ENCODE measurements at places on chromosomes 3 and 15. TPM values are rescaled to one million over a fixed set of nuclear protein-coding genes. Genes with fewer than 3 reads are reported as not detected.

SAMMSON gene
- not detected for total RNA-seq

ST3GAL6 gene
- 5.2 TPM for total RNA-seq

GOLGA6L7 gene
- total RNA-seq = not detected

CYP1A2 gene
- total RNA-seq = not detected

MESP1 gene
- under 0.01 TPM for total RNA-seq

ZBED2 gene
- not detected for total RNA-seq

FES gene
- total RNA-seq = 26.1 TPM

HTR3E gene
- total RNA-seq = not detected

DUOX1 gene
- not detected for total RNA-seq

STRIT1 gene
- not detected for total RNA-seq

CELF6 gene
- not detected for total RNA-seq

- no peak for DNase-seq
These were observed 3.2 kb upstream of the SLC4A7 start for GRCh38 chr3:27487383-27487782.

DNA sequence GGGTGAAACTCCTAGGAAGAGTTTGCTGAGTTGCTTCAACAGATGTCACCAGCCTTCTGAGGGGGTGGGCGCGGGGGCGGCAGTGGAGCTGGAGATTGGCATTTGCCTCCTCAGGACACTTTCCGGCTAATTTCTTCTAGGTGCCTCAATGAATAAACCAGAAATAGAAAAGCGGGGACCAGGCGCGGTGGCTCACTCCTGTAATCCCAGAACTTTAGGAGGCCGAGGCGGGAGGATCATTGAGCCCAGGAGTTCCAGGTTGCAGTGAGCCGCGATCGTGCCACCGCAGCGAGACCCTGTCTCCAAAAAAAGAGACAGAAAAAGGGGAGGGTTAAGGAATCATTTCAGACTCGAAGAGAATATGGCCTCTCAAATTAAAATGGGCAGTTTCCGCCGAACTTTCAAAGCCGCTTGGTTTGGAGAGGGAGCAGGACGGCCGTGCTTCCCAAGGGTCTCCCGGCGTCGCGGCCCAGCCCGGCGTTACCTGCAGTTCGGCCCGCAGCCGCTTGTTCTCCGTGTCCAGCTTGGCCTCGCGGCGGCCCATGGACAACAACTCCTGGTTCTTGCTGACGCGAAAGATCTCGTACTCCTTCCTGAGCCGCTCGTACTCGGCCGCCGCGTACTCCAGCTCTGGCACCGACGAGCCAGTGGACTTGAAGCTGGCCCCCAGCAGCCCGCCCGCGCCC is 587 bp downstream of the NPHP3 start:
- peak; percentile 71 for DNase-seq

- DNase-seq = no peak
These were observed 640.8 kb downstream of the TUSC7 start for GRCh38 chr3:117350371-117350770.

DNA sequence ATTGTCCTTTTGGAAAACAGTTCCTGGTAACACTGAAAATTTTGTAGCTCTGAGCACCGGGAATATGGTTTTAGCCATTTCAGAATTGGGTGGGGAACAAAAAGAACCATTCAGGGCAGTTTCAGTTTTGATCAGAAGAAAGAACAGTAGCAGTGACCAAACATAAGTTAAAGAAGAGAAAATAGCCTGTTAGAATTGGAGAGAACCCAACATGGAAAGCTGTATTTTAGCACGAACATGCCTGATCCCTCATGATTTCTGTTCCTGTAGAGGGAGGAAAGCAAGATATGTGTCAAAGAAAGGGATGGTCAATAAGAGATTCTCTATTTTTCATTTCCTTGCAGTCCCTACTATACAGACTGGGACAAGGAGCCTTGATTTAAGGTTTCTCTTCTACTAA is 119.9 kb downstream of the ALDH1A2 start:
- no peak for DNase-seq

- no peak for DNase-seq
These were observed 24.5 kb upstream of the BFSP2 start for GRCh38 chr3:133375403-133375745.

- DNase-seq = no peak
These were observed 68.2 kb downstream of the EDEM1 start for GRCh38 chr3:5255404-5256344.

DNA sequence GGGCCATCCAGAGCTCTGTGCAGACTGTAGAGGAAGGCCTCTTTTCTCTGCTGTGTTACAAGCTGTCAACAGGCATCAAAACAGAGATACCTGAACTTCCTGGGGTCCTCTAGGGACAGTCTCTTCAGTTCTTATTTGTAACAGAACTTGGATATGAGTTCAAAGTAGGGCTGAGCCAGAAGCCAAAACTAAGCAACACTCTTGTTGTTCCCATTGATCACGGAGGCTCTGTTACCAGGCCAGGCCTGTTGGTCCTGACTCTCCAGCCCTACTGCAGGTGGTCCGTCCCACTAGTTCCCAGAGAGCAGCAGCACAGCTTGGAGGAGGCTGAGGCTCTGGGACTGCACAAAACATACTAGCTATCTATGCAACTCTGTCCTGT is 13.1 kb upstream of the AHSG start:
- DNase-seq = no peak

GRCh38 chr3:159169828-159170227 is 368.0 kb downstream of the MFSD1 start:
- peak; percentile 85 for DNase-seq

DNA sequence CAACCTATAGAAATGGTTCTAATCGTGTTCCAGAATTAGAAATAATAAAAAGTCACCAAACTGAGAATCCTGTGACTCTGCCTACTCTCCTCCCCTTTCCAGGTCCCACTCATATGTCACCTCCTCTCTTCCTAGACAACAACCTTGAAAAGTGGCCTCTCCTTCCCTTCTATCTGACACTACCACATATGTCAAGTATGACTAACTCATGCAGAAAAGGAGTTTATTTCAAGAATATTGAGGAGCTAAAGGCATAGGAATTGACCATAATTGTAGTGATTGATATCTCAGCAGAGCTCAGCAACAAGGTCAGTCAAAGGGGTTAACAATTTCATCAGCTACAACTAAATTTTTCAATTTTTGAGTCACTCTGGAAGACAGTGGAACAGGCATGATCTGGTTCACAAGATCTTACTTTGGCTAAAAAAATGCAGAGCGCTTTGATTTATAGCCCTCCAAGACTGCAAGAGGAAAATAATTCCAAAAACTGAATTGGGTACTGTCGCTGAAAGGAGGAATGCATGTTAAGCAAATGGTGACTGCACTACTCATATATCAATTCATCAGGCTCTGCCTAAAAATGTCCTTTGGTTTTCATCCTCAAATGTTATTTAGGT is 160.6 kb upstream of the ARHGEF26 start:
- no peak for DNase-seq

- no peak for DNase-seq
These were observed 4.1 kb upstream of the MYO1E start for GRCh38 chr15:59376733-59377132.

- no peak for DNase-seq
These were observed 22.6 kb downstream of the GUCA1C start for GRCh38 chr3:108931035-108931434.

- DNase-seq = peak; percentile 3
These were observed 603.0 kb upstream of the ROBO2 start for GRCh38 chr3:76436894-76437293.

GRCh38 chr3:185075547-185075946 is 77.3 kb downstream of the C3orf70 start:
- no peak for DNase-seq

GRCh38 chr3:149839896-149840295 is 26.9 kb downstream of the RNF13 start:
- DNase-seq = peak; percentile 11

- DNase-seq = no peak
These were observed 92.7 kb downstream of the LRRC28 start for GRCh38 chr15:99343881-99344551.

GRCh38 chr3:44106756-44107155 is 134.9 kb upstream of the TOPAZ1 start:
- DNase-seq = peak; percentile 7

DNA sequence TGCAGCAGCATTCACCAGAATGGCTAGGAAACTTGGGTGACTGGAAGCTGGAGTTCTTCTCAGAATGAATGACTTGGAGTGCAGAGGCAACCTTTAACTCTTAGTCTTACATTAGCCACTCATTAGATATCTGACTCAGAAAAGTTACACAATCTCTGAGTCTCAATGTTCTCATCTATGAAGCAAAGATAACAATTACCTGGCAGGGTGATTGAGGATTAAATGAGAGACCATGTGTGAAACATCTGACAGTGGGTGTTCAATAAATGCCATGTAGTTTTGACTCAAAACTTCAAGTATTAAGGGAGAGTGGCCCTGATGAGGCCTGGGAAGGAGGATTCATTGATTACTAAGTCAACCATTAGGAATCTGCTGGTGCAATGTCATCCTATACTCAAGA is 48.3 kb downstream of the MRPL3 start:
- peak; percentile 45 for DNase-seq

DNA sequence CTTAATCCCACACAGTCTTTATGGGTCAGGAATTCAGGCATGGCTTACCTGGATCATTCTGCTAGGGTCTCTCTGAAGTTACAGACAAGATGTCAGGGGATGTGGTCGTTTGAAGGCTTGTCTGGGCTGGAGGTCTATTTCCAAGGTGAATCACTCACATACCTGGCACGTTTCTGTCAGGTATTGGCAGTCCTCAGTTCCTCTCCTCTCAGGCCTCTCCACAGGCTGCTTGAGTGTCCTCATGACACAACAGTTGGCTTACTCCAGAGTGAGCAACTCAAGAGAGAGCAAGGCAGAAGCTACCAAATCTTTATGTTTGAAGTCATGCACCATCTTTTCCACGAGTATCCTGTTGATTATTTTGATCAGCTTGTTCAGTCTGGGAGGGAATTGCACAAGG is 43.9 kb upstream of the PARP14 start:
- no peak for DNase-seq

- no peak for DNase-seq
These were observed 383.7 kb downstream of the MFSD1 start for GRCh38 chr3:159185443-159186050.

DNA sequence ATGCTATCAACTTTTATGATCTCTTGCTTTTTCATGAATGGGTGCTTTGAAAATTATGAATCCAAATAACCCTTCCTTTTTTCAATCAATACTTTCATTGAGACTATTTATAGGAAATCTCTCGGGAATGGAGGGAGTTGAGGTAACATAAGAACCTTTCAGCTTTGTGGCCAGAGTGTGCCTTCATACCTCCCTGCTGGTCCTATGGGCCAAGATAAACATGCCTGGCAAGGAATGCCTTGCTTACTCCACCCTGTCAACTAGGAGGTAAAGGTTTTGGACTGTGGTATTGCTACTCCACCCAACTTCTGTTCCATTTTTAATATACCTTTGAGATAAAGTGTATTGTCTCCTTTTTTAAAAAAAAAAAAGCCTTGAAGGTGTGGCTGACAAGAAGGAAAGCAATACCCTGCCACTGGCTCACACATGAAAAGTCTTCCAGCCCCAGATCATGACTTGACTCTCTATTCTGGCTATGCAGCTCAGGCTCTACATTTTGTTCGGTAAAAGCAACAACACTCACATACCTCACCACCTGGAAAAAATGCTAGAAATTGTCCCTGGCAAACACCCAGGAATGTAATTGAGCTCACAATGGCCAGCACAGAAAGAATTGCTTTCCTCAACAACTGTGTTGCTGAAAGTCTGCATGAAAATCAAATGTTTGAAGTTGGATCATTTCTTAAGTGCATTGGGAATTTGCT is 35.8 kb downstream of the COL8A1 start:
- DNase-seq = peak; percentile 31

GRCh38 chr3:188326111-188326510 is 172.2 kb downstream of the LPP start:
- no peak for DNase-seq

GRCh38 chr3:69370156-69370883 is 15.6 kb downstream of the FRMD4B start:
- DNase-seq = no peak

DNA sequence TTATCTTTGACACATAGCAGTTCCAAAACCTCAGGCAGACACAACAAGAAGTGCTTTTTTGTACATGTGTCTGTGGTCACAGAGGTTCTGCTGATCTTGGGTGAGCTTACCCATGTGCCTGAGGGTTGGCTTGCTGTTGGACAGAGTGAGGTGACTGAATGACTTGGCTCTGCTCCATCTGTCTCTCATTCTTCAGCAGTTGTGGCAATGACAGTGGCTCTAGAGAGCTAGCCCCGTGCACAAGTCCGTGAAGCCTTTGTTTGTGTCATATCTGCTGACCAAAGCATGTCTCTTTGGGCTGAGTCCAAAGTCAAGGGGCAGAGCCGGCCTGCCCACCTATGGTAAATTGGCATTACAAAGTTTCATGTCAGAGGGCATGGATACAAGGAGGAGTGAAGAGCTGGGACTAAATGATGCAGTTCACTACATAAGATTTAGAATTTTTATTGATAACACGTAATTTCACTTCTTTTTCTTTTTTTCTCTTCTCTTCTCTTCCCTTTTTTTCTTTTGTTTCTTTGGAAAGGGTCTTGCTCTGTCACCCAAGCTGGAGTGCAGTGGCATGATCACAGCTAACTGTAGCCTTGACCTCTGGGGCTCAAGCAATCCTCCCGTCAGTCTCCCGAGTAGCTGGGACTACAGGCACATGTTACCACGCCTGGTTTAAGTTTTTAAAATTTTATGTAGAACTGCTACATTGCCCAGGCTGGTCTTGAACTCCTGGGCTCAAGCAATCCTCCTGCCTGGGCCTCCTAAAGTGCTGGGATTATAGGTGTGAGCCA is 77.9 kb downstream of the ITPR1 start:
- no peak for DNase-seq

DNA sequence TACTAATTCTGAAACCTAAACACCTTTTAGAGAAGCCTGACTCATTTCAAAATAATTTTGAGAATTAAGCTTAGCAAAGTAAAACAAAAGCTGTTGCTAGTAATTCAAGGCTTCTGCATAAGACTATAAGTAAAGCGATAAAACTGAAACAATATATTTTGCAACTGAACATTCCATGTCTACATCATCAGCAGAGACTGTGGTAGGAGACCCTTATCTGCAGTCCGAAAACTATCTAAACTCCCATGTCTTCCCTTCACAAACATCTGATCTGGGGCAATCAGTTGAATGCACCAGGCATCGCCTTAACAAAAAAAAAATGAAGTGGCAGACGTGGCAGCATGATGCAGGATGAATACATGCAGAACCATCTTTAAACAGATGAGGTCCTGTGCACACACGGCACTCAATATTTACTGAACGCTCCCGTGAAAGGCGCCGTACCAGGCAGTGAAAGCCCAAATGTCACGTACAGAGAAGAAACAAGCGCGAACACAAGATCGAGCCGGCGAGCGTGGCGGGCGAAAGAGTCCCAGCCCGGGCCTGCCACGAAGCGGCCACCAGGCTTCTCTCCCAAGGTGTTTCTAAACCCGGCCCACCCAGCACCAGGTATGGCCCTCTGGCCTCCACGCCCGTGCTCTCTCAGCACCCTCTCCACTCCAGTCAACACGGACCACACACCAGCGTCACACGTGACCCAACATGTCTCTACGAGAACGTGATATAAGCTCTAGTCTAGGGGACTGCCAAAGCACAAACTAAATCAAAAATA is 63.0 kb downstream of the CHSY1 start:
- DNase-seq = peak; percentile 98
